ENCODE measurements at places on chromosomes 7 and 10.
A peak's percentile ranks its signal among the peaks of the same experiment; 100 is the strongest.

DNA sequence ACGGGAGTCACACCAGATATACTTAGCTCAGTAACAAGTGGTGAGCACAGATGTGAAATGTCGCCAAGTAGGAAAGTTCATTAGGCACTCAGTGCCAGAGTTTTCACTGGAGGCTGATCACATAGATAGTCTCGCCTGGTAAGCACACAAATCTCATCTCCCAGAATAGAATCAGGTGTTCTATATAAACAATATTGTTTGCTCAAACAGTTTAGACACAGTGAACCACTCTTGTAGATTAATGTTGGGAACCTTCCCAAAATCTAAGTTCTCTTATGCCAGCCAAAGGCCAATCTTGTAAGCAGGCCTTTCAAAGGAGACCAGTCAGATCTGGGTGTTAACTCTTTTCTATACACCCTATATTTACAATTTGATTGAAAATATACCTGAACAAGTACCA lies 716.5 kb upstream of the GRM3 start:
- DNase-seq = no peak

- DNase-seq = no peak
Measured at GRCh38 chr7:113267885-113268284, 149.5 kb upstream of the SMIM30 start.

DNA sequence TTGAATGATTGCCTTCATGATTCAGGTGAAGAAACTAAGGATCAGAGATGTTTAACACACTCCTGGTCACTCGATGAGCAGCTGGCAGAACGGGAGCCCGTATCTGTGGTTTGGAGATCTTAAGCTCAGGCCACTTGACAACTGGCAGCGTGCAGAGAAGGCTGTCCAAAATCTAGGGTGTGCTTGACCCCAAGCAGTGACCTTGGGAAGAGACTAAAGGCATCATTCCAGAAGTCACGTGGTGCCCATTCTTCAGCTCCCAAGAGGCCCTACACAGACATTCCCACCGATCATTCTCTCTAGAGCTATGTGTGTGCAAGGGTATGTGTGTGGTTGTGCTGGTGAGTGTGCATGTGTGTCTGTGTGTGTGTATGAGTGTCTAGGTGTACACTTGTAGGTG lies 493.8 kb downstream of the TCERG1L start:
- DNase-seq = no peak

- DNase-seq = no peak
Measured at GRCh38 chr7:34269084-34269483, 363.7 kb downstream of the BMPER start.

DNA sequence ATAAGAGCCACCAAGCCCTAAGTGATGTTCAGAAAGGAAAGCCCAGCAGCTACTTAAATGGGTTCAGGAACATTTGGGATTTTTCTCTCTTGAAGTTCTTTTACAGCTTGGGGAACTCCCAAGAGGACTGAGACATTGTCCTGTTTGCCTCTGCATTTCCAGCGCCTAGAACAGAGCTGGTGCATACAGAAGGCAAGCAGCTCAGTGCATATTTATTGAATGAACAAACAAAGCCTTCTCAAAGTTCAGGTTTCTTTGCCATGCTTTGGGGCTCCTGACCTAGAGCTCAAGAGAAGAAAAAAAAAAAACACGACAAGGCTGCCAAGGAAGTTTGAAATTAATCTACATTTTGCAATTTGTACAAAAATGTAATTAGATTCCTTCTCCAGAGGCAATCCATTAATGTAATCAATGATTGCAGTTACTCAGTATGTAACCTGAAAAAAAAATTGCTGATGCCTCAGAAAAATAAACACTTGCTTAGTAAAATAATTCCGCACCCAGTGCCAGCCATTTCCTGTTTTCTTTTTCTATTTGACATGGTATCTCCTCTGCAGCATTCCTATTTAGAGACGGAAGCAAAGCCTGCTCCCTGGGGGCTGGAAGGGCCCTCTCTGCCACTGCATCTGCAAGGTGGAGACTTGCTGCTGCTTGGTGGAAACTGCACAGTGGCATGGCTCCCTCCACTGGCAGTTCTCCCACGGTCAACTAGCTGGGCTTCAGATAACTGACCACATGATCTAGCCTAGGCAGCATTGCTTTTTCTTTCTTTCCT lies 157.3 kb downstream of the TMEM178B start:
- DNase-seq = peak; percentile 31

DNA sequence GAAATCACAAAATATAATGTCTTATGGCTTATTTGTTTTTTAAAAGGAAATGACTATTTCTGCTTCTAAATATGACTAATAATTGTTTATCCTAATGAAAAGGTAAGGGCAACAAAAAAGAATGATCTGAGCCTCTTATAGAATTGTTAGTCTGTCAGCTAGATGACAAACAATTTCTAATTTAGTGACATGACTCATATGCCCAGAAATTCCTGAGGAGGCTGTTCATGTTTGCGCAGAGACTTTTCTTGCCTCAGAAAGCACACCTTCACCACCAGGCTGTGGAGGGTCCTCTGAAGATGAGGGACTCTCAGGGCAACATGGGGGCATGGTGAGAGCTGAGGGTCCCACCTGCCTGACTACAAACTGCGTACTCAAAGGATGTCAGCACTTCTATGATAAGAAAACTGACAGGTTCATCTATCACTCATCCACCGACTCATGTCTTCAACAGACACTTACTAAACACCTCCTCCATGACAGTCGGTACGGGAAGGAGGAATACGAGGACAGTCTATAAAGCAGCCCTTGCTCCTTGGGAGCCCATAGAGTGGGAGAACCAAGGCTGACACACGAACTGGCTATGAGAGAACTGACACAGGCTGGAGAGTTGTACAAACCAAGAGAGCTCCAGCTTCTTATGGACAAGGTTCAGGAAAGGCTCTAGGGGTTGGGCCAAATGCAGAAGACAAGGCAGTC lies 102.0 kb downstream of the PKD1L1 start:
- no peak for DNase-seq

GRCh38 chr7:138460176-138460648 lies at the start of gene TRIM24:
TSS of gene TRIM24 (plus strand) at chr7:138460259. CDS start at chr7:138460549, 290 bp downstream.
- no peak for DNase-seq

DNA sequence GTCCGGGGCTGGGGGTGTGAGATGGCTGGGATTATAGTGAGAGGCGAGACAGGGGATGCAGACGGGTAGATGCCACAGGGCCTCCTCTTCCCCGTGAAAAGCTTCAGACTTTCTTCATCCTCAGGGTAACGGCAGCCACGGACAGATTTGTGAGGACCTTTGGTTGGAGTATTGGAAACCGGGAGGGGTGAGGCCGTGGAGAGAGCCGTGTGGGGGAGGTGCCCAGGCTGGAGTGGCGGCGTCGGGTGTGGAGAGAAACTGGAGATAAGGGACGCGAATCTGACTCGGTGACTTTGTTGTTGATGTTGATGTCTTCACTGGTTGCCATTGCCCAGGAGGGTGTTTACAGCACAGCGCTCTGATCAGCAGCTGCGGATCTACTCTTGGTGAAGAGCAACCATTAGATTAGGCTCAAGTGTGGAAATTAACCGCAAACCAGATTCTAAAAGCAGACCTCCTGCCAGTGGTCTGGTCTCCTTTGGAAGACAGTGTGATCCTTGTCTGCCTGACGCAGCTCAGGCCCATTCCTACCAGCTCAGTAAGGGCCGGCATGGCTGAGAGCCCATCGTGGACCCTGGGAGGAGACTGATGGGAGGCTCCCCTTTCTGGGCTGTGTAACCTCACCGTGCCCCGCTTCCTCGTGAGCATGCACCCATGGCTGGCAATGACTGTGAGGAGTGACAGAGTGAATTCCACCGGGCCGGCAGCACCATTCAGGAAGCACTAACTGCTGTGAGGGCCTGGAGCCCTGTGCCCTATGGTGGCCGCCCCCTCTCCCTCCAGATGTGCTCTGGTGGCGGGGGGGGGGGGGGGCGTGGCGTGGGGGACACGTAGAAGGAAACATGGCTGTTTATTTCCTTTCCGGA lies 90.3 kb downstream of the INPP5A start:
- DNase-seq = no peak

- no peak for DNase-seq
Measured at GRCh38 chr10:130771491-130771946, 540.0 kb downstream of the TCERG1L start.
